ENCODE measurements at places on chromosomes 2 and 18.

DNA sequence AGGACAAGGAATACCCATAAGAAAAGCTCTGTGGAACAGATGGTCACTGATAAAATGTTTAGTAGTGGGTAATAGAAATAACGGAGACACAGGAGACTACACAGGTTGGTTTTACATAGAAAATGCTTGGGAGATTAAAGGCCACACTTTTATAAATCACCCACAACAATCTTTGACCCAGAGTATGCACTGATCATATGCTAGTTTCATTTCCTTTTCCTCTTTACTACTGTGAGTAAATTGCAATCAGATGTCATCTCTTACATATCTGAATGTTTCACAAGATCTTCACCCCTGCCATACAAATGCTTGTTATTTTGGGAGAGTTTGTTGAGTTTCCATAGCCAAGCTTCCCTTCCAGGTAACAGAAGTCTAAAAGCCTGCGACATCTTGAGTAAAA, 978.4 kb upstream of the KLHL29 start:
- DNase-seq = no peak

GRCh38 chr18:61948281-61948741, 55.5 kb upstream of the RNF152 start:
- DNase-seq = no peak

GRCh38 chr2:158459161-158460003, 2.6 kb downstream of the PKP4 start:
- DNase-seq = no peak

- no peak for DNase-seq
These were observed 2.2 kb upstream of the ZNF407 start for GRCh38 chr18:74595431-74595830.

DNA sequence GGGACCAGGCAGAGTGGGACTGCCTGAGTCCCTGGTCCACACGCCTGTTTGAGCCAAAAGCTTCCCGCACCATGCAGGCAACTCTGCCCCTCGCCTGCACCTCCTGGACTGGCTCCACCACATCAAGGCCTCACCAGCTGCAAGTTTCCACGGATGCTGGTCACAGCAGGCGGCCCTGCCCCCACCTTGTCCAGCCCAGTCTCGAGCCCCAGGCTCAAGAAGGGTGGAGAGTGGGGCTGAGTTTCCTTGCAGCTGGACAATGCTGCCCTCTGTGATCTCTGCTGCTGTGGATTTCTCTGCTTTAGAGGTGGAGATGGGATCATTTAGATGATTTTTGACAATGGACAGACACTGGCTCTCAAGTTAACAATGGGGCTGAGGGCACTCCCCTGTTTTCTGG, 74.9 kb downstream of the MTCL1 start:
- DNase-seq = no peak

DNA sequence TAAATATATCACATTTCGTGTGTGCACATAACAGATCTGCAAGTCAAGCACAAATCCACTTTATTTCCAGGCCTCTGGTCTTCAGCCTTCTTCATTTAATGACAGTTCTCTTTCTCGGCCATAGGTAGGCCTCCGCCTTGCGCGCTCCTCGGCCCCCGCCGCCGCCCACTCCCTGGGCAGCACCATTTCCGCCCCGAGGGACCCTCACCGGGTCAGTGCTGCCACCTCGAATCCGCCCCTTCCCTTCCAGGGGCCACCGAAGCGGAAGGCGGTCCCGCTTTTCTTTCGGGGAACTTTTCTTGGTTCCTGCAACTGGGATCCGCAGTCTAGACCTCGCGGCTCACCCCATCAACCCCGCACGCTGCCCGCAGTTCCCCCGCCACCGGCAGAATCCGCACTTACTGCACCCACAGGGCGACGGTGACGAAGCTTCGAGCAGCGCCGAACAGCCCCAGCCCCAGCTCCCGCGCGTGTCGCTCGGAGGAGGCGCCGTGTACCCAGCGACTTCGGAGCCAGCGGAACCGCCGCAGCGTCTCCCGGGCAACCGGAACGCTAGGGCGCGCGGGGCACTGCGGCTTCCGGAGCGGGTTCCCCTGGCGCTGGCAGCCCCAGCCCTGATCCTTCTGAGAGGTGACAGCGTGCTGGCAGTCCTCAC, at the start of gene CDKL4:
Gene CDKL4, minus strand, starts transcription at position 502 of the 655 bp plus-strand sequence.
- peak; percentile 64 for DNase-seq

GRCh38 chr18:25282896-25283703, 68.9 kb downstream of the ZNF521 start:
- DNase-seq = no peak

- no peak for DNase-seq
These were observed 332.2 kb downstream of the EIPR1 start for GRCh38 chr2:3045318-3045921.

DNA sequence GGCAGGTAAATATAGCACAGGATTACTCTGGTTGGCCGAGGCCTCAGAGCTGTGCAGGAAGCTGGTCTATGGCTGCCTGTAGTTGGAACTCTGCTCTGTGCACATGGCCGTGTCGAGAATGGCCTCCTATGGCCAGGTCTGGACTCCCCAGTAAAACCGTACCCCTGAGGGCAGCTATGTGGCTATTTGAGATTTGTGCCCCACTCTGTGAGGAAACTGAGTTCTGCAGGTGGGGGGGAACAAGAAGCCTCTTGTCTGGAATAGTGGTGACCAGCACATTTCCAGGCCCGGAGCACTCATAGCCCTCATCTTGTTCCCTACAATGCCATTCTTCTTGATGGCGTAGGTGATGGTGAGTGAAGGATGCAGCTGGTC, 15.0 kb upstream of the TEX51 start:
- no peak for DNase-seq

DNA sequence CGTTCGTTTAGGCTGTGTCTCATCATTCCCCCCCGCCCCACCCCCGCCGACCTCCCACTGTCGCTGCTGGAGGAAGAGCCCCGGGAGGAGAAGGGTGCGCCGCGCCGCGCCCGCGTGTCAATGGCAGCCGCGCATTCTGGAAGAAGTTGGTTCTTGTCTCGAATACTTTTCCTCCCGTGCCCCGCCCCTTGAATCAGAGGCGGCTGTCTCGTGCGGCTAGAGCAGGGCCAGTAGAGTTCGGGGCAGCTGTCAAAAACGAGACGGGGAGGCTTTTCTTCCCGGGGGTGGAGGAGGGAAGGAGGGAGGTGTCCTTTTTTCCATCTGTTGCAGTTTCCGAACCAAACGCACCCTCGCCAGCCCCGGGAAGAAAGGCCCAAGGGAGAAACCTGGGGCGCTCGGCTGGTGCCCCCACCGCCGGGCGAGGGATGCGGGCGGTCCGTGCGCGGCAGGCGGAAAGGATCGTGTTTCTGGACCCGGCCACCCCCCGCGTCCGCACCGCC, 410 bp upstream of the TGIF1 start:
- DNase-seq = no peak

DNA sequence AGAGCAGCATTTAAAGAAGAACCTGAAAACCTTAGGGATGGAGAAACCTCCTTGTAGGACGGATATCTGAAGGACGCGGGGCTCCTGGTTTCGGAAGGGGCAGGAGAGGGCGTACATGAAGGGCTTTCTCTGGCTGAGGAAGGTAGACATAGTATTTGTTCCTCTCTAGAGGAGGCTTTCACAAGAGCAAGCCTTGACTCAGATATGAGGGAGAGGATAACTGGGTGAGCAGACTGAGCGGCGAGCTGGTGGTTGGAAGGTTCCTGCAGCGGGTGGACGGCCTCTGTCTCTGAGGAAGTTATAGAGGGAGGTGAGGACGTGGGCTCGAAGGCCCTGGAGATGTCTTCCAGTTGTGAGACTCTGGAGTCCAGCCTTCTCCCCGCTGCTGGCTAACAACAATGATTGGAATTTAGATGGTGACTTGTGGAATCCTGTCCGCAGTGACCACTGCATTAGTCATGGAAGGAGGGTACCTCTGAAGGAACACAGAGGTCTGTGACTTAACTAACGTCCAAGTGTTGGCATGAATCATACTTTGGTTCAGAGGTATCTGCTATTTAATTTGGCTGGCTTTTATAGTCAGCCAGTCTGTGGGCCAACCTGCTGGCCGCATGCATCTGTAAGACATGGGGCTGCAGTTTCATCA, 80.9 kb downstream of the ASAP2 start:
- DNase-seq = no peak

- no peak for DNase-seq
These were observed 286.1 kb downstream of the SOX11 start for GRCh38 chr2:5978131-5978751.

DNA sequence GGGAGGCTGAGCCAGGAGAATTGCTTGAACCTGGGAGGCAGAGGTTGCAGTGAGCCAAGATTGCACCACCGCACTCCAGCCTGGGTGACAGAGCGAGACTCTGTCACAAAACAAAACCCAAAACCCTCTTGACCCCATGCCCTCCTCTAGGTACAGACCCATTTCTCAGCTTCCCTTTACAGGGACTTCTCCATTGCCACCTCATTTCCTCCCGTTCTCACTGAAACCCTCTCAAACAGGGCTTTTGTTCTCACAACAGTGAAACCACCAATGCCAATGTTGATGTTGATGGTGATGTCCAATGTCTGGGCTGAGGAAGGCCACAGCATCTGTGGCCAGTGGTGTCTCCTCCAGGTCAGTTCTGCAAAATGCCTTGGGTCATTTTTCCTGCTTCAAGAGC, 69.0 kb upstream of the ZCCHC2 start:
- DNase-seq = no peak

DNA sequence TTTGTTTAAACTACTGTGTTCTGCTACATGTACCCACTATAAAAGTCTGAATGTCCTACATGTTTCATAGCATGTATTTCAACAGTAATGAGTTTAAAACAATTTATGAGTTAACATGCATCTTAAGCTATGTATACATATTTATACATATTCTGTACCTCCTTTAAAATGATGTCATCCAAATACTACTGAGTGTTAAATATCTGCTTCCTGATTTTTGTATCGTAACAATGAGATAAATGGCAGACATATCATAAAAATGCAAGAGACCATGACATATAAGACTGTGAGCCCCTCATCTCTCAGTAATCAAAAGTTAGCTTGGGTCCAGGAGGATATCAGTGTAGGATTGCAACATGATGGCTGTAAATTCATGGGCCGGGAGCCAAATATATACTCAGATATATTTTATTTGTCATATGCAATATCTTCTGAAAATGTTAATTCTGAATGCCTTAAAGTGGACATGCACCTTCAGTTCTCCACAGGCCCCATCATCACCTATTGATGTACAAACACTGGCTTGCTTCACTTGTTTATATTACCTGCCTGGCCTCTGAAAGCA, 3.6 kb downstream of the COL5A2 start:
- no peak for DNase-seq

DNA sequence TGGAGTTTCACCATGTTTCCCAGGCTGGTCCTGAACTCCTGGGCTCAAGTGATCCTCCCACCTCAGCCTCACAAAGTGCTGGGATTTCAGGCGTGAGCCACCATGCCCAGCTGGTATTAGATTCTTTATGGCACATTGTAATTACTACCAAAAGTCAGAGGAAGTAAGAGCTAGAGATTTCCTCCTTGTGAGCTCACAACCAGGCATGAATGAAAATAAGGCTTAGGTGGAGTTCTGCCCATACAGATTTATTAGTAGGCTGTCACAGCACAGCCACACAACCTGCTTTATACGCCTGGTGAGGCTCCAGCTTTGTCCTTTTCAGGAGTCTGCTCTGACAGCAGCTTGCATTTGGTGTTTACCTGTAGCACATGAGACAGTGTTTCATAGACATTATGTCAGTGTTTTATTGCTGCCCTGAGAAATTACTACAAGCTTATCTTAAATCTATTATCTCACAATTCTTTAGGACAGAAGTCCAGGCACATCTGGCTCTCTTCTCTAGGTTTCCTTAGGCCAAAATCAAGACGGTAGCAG, 156.6 kb downstream of the TANC1 start:
- DNase-seq = no peak

- no peak for DNase-seq
These were observed 31.9 kb upstream of the NRP2 start for GRCh38 chr2:205650450-205650849.

DNA sequence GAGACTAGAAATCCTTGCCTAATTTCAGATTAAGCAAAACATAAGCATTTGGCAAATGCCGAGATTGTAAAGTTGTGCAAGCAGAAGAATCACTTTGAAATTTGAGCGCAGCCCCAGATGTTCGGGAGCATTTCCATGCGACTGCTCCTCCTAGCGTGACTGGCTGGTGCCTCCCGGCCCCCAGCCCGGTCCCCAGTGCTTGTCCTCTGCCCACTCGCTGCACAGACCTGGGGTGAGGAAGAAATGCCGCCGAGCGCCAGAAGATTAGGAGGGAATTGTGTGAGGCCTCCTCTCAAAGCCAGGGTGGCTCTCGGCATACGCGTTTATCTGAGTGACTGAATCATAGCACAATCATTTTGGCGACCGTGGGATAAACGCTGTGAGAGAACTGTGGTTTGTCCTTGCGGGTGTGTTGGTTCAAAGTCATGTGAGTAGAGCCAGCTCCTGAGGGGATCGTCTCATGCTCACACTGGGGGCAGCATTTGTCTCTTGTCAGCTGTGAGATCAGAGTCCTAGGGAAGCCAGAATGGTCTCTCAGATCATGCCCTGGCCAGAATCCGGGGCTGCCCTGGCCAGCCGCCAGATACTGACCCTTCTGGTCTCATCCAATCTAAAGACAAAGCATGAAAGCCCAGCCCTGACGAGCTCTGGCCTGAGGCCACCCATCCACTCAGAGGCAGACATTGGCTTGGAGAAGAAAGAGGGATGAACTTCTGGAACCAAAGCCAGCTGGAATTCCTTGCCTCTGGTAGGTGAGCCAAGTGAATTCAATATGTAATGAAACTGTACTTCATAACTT, 189.3 kb downstream of the SH3RF3 start:
- no peak for DNase-seq

GRCh38 chr2:166170356-166170755, 42.5 kb upstream of the SCN1A start:
- no peak for DNase-seq

- no peak for DNase-seq
These were observed 57.9 kb downstream of the HDLBP start for GRCh38 chr2:241257419-241258032.

DNA sequence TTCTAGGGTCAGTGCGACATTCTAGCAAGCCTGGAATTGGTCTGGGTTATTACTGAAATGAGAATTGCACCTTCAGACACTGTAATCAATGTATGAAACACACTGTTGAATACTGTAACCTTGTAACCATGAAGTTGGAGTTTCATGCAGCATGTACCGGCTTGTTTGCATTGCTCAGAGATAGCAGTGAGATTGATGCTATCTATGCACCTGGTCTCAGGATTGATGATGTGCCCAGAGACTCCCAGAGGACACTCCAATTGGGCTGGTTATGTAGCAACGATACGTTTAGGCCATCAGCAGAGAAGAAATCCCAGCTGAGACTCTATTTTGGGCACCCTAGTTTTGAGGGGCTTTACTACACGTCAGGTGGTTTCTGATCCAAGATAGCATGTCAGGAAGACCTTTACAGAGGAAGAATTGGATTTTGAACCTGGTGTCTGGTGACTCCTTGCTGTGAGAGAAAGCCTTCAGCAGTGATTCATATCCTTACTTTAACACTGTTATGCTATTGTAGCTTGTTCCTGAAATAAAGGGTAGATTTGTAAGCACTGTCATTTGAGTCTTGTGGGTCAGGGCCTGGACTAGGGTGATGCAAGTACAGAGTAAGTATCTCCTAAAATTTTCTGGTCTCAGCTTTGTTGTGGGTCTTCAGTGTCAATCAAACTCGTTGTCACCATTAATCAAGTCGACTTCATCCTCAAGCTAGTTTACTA, 305.1 kb upstream of the GULP1 start:
- no peak for DNase-seq
